ENCODE measurements at places on chromosomes 2 and 18.

DNA sequence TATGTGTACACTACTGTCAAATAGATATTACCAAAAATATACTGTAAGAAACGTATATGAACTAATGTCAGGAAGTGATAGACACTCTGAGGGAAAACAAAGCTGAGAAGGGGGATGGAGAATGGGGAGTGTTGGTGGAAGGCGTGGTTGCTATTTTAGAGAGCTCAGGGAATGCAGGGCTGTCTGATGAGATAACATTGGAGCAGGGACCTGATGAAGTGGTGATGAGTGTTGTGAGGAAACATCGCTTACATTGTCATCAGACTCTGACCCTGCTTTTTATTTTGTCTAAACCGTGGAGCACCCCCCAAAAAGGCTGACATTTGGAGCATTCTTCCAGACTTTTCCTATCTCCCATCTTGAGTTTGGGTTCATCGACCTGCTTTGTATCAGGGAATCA, 194.7 kb downstream of the LTBP1 start:
- DNase-seq = no peak

GRCh38 chr18:58196164-58196563, 152.1 kb downstream of the NEDD4L start:
- DNase-seq = no peak

- DNase-seq = no peak
These were observed 14.1 kb upstream of the GPR55 start for GRCh38 chr2:230939066-230939591.

GRCh38 chr18:9742524-9743131, 34.5 kb downstream of the RAB31 start:
- DNase-seq = no peak

- no peak for DNase-seq
These were observed 97.8 kb downstream of the B3GNT2 start for GRCh38 chr2:62293490-62294271.

- no peak for DNase-seq
These were observed 94.8 kb upstream of the LPIN2 start for GRCh38 chr18:3107740-3108151.

DNA sequence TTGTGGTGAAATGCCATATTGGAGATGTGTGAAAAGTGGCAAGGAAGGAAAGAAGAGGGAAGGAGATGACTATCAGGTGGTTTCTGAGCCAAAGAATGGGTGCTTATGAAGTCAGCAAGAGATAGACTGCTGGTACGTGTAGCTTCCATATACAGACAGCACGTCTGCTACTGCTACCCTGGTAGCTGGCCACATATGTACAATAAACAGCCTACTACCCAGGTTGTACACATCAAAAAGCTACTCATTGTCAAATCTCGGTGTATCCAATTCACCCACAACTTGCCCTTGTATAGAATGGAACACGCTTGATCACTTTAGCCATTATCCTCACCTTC, 761.8 kb downstream of the LRRTM4 start:
- DNase-seq = no peak

DNA sequence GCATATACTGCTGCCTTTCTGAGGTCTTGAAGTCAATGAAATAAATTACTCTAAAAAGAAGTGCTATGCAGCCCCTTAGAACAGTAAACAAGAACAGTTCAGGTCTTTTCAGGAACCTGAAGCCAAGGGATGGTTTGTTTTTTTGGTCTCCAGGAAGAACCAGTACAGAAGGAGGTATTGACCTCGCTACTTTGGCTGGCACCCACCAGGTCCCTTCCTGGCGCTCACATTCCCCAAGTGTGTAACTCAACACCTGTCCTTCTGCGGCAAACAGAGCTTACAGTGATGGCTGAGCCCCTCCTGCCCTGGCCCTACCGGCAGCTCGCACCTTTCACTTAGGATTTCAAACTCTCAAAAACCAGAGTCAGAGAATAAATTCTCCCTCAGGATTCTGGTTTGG, 51.9 kb downstream of the SETBP1 start:
- no peak for DNase-seq

- no peak for DNase-seq
These were observed 80.4 kb upstream of the RND3 start for GRCh38 chr2:150567771-150568301.

GRCh38 chr2:32572737-32573136, 55.1 kb upstream of the TTC27 start:
- DNase-seq = peak; percentile 15

- no peak for DNase-seq
These were observed 48.5 kb upstream of the CCDC150 start for GRCh38 chr2:196591004-196591403.

GRCh38 chr2:40227210-40227609, 224.7 kb downstream of the SLC8A1 start:
- no peak for DNase-seq

DNA sequence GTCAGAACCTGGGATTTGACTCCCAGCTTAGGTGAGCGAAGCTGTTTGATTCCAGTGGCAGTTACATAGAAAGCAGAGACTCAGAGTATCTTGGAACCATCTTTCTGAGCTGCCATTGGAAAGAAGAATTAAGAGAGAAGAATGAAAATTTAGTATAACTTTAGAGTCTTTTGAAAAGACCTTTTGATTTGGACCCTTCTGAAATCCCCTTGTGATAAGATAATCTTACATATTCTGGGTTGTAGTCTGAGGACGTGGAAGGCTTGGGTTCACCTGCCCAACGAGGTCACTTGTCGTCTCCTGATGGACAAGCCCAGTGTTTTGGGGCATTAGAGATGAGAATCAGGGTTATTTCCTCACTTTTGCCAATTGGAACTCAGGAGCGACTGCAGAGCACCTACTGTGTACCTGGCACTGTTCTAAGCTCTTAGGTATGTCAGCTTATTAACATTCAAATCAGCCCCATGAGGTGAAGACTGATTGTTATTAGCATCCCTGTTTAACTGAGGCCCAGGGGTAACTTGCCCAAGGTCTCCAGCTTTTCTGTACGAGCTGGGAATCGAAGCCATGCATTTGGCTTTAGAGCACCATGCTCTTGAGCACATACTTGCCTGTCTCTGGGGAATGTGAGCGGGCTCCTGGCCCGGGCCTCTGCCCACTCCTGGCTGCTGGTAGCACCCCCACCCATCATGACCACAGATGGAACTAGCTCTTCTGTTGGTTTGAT, 2.9 kb downstream of the HK2 start:
- no peak for DNase-seq

GRCh38 chr2:46703588-46703987, 212.0 kb downstream of the MCFD2 start:
- no peak for DNase-seq

- no peak for DNase-seq
These were observed 422.3 kb downstream of the ZEB2 start for GRCh38 chr2:144097440-144098225.

DNA sequence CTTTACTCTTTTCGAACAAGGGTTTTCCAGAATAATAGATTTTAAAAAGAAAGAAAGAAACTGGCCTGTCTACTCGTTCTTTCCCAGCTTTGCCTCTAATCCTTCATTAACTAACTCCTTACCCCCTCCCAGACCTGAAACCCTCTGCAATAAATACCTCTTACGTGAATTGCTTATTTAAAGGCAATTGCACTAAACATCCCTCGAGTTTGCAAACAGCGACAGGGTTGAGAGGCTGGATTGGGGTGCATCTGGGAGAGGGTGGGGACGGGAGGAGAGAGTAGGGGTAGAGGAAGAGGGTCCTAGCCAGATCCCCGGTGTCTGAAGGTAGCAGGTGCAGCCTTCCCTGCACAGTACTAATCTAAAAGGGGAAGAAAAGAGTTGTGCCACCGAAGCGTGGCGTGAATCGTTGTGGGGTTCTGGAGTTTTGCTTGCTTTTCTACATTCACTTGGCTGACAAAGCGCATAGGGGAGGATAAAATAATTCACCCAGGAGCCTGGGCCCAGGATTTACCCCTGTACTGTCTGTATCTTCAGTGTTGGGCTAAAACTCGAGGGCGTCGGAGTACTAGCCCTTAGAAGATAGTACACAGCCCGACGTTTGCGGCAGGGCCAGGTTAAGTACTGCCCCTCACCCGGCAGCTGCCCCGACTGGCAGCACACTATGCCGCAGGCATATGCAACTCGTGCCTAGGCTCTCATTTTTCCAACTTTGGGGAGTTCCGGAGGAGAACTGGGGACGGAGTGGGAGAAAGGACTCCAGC, 1.9 kb upstream of the NEUROD1 start:
- DNase-seq = no peak

GRCh38 chr2:151845884-151846283, 17.7 kb upstream of the ARL5A start:
- DNase-seq = no peak

- no peak for DNase-seq
These were observed 442.1 kb upstream of the TRIB2 start for GRCh38 chr2:12274591-12274990.

GRCh38 chr18:8752329-8752728, 47.0 kb downstream of the MTCL1 start:
- DNase-seq = no peak

DNA sequence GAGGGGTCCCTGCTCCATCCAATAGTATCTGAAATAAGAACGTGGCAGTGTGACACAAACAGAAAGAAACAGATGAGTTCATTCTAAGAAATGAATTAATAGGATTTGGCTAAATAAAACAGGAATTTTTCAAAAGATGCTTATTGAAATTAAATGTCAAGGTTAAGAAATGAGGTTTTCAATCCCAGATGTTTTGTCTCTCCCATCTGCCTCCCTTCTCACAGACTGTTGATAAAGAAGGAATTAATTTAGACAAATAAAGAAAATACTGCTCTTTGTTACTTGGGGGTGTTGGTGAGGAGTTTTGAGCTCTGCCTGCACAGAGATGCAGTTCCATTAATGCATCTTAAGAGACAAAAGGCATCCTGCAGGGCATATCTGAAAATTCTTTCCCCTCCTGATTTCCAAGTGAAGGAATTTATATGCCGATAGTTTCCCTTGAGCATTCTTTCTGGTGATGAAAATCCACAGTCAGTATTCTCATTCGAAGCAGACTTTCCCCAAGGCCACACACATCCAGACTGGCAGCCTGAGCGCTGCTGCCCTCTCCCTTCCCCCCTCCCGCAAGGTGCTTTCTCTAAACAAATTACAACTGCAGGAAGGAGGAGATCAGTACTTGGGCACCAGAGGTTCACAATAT, 385.4 kb upstream of the RND3 start:
- DNase-seq = no peak

GRCh38 chr18:22711192-22711685, 221.9 kb upstream of the RBBP8 start:
- DNase-seq = no peak

GRCh38 chr2:9076210-9076609, 72.7 kb upstream of the MBOAT2 start:
- DNase-seq = no peak

DNA sequence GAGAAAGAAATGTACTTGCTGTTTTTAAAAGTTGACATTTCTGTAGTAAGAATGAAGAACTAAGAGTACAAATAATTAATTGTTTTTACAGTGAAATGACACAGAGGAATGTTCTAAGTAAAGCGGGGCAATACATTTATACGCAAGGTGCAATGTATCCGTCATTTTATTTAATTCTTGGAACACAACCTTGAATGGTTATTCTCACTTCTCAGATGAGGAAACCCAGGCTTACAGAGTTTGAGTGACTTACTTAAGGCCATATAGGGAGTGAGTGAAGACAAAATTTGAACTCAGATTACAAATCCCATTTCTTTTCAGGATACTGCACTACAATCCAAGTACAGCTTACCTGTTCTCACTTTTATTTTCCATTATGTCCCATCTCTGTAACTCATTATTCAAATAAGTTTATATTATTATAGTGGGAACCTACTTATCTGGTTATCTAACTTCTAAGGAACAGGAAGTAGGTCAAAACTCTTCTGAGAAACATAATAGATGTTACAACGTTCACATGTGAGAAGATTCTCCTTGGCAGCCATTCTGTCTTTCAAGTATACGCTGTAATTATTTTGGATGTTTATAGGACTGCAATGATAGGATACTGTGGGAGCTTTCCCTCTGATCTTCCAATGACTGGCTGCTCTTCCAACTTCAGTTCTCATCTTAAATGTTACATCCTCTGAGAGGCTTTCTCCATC, 12.3 kb upstream of the STK17B start:
- peak; percentile 30 for DNase-seq

DNA sequence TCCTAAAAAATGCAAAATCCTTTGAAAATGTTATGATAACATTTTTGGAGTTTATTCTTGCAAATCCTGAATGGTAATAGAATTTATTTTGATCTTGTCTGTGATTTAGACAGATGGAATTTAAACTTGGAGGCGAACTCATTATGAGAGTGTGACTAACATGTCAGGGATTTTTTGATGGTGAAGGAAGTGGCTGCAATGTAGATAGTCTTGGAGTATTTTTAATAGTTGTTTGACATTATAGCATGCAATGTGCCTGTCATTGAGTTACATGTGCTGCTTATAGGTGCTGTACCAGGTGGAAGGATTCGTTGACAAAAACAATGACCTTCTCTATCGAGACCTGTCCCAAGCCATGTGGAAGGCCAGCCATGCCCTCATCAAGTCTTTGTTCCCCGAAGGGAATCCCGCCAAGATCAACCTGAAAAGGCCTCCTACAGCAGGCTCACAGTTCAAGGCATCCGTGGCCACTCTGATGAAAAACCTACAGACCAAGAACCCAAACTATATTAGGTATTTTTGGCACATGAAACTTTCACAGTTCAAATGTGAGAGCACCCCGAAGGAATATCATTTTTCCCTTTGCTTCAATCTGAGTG, 141.8 kb downstream of the MYO1B start:
- no peak for DNase-seq

DNA sequence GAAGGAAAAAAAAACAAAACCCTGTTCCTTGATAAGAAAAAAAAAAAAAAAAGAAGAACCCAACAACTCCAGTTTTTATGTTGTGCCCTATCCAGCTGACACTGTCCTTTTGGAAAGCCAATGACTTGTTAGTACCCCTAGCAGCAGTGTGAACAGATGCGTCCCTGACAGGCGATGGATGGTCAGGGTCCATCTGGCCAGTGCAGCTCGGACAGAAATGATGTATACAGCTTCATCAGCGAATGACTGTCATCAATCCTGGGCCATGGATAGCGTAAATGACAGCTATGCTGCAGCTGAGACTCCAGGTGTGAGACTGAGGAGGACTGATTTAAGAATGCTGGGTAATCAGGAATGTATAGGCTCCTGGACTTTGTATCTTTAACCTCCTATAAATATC, 318.8 kb upstream of the FIGN start:
- no peak for DNase-seq
